ENCODE measurements at places on chromosomes 6 and 20. TPM values are rescaled to one million over a fixed set of nuclear protein-coding genes. Genes with fewer than 3 reads are reported as not detected.

HLA-DQB1 gene
- total RNA-seq: 6.6 TPM

DNA sequence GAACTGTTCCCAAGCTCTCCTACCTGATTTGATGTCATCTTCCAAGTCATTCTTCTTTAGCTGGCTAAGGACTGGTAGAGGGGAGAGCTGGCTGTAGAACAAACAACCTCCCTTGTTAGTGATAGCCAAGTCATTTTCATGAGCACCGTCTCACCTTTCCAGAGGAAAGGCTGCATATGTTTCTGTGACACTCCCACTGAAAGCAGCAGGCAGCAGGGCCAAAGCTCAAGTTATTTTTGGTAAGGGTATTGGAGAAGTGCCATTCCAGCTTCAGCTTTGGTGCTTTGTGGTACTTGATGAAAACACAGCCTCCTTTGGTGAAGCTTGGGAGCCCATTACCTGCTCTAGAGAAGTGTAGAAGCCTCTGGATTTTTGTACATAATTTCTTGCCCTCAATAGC lies 5.4 kb upstream of the DOK5 start:
- no peak overlapping the region for H3K27ac ChIP-seq
- no peaks in the 10 kb centered on the region for H3K36me3 ChIP-seq
- H3K4me1 ChIP-seq: no peaks in the 10 kb centered on the region

- H3K4me3 ChIP-seq: no peak overlapping the region
- H3K36me3 ChIP-seq: no peaks in the 10 kb centered on the region
- no peaks in the 10 kb centered on the region for H3K4me1 ChIP-seq
- DNase-seq: no peak
Measured at GRCh38 chr6:48747040-48747439, 636.0 kb upstream of the PTCHD4 start.

DNA sequence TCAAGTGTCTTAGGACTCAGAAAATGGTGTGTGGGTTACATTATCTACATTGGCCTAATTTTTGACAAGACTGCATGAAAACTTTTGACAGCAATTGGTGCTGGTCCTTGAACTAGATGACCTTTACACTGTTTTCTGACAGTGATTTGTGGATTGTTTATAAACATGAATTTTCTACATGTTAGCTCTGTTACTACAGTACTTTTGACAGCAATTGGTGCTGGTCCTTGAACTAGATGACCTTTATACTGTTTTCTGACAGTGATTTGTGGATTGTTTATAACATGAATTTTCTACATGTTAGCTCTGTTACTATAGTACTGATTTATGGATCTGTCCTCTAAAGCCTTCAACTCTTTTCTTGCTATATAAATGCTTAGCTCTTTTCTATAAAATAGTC lies 16.7 kb downstream of the KCTD20 start:
- no peaks in the 10 kb centered on the region for H3K27me3 ChIP-seq
- H3K4me1 ChIP-seq: no peaks in the 10 kb centered on the region
- no peak overlapping the region for H3K4me3 ChIP-seq

- H3K27ac ChIP-seq: no peak overlapping the region
- H3K36me3 ChIP-seq: no peaks in the 10 kb centered on the region
- H3K4me3 ChIP-seq: no peak overlapping the region
- DNase-seq: no peak
- H3K4me1 ChIP-seq: no peaks in the 10 kb centered on the region
- no peaks in the 10 kb centered on the region for H3K27me3 ChIP-seq
Measured at GRCh38 chr20:19743640-19743995, 14.4 kb upstream of the RIN2 start.

- H3K4me1 ChIP-seq: peaks cover 15% of the 10 kb centered on the region
- H3K27me3 ChIP-seq: no peaks in the 10 kb centered on the region
- no peak overlapping the region for H3K4me3 ChIP-seq
- no peaks in the 10 kb centered on the region for H3K36me3 ChIP-seq
- no peak overlapping the region for H3K27ac ChIP-seq
Measured at GRCh38 chr20:47815866-47816265, 30.6 kb upstream of the SULF2 start.

- peaks cover 15% of the 10 kb centered on the region for H3K4me1 ChIP-seq
- DNase-seq: no peak
- H3K27me3 ChIP-seq: no peaks in the 10 kb centered on the region
- H3K36me3 ChIP-seq: no peaks in the 10 kb centered on the region
- no peak overlapping the region for H3K4me3 ChIP-seq
Measured at GRCh38 chr6:5749651-5750215, 257.0 kb downstream of the NRN1 start.

GRCh38 chr6:105769987-105770386 lies 316.1 kb upstream of the PRDM1 start:
- H3K36me3 ChIP-seq: no peaks in the 10 kb centered on the region
- H3K27me3 ChIP-seq: no peaks in the 10 kb centered on the region
- no peak overlapping the region for H3K27ac ChIP-seq
- H3K4me1 ChIP-seq: no peaks in the 10 kb centered on the region
- DNase-seq: no peak
- H3K4me3 ChIP-seq: no peak overlapping the region

CGA gene
- total RNA-seq: not detected

GRCh38 chr6:64803470-64804166 lies 903.4 kb downstream of the EYS start:
- DNase-seq: no peak
- no peaks in the 10 kb centered on the region for H3K36me3 ChIP-seq
- no peak overlapping the region for H3K4me3 ChIP-seq
- H3K4me1 ChIP-seq: no peaks in the 10 kb centered on the region
- no peaks in the 10 kb centered on the region for H3K27me3 ChIP-seq

GRCh38 chr6:45369870-45370269 lies 7.9 kb downstream of the SUPT3H start:
- no peak overlapping the region for H3K4me3 ChIP-seq
- H3K27me3 ChIP-seq: no peaks in the 10 kb centered on the region
- no peaks in the 10 kb centered on the region for H3K4me1 ChIP-seq
- H3K27ac ChIP-seq: no peak overlapping the region

DNA sequence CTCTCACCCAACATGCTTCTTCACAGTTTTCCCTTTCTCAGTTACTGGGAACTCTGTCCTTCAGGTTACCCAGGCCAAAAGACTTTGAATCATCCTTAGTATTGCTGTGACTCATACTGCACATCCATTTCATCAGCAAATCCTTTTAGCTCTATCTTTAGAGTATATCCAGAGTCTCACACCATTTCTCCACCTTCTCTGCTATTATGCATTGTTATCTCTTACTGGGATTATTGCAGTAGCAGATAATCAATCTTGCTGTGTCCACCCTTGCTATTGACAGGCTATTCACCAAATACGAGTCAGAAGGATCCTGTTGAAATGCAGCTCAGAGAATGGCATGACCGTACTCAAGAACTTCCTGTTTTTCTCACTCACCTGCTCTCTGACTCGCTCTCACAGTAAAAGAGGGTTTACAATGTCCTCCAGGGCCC lies 57.3 kb downstream of the BCKDHB start:
- no peak overlapping the region for H3K27ac ChIP-seq
- H3K27me3 ChIP-seq: no peaks in the 10 kb centered on the region
- no peak for DNase-seq

DNA sequence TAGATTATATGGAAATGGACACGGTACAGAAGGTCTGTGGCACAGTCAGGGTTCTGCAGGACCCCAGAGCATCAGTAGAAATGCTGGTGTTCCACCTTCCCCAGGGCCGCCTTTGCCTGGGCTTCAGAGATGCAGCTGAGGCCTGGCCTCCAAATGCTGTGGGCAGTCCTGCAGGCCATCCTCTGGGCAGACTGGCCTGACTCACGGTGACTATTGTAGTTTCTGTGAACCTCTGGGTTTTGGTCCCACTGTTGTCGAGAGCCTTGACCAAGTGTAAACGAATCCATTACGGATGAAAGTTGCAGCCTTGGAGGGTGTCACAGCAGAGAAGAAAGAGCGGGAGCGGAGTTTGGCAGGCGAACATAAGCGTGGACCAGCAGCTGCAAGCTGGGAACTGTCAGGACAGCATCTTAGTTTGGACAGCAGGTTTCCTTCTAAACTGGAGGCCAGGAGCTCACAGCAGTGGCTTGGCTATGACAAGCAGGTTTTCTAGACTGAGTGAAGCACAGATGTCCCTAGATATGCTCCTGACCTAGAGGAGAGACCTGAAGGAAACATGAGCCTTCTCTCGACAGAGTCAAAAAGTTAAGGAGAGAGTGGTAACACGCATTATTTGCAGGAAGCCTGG lies 46.2 kb upstream of the BCLAF1 start:
- H3K4me1 ChIP-seq: no peaks in the 10 kb centered on the region
- H3K4me3 ChIP-seq: no peak overlapping the region
- no peak for DNase-seq
- no peak overlapping the region for H3K27ac ChIP-seq
- H3K36me3 ChIP-seq: no peaks in the 10 kb centered on the region

OOEP gene
- not detected for total RNA-seq

APOM gene
- total RNA-seq: 2.6 TPM

DNA sequence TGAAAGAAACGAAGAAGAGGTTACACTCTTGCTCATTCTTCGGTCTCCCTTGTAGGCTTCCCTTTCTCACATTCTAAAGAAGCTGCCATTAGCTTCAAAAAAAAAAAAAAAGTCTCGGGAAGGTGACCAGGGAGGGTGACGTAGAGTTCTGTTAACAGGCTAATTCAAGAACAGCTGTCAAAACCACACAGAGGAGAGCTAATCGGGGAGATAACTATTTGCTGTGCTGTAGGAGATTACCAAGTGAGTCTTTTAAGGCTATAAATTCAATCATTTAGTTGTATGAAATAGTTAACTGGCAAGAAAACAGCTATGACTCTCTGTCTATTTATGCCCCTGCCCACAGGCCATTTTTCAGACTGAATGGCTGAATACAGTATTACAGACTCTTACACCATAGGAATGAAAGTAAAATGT lies 256.8 kb downstream of the SYNE1 start:
- H3K4me3 ChIP-seq: no peak overlapping the region
- no peak overlapping the region for H3K27ac ChIP-seq
- H3K4me1 ChIP-seq: peaks cover 4% of the 10 kb centered on the region
- H3K36me3 ChIP-seq: no peaks in the 10 kb centered on the region

NRN1 gene
- 0.74 TPM for total RNA-seq

ADGRF5 gene
- total RNA-seq: not detected

DNA sequence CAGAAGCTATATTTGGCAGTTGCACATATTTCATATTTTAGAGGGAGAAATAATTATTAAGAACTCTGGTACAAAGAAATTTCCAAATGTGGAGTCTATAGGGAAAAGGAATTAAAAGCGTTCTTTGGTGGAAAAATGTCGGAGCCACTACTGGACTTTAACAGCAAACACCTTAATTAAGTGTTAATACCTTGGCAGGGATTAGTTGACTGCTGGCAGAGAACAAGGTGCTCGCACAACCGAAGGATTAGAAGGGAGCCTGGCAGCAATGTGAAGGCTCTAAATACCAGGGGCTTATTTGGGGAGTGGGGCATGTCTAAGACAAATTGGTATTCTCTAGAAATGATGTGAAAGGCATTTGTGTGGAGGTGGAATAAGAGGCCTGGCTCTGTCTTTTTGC lies 98.9 kb downstream of the PAK5 start:
- no peaks in the 10 kb centered on the region for H3K36me3 ChIP-seq
- peak; percentile 13 for DNase-seq
- no peak overlapping the region for H3K4me3 ChIP-seq
- H3K27me3 ChIP-seq: no peaks in the 10 kb centered on the region
- no peaks in the 10 kb centered on the region for H3K4me1 ChIP-seq
- no peak overlapping the region for H3K27ac ChIP-seq

GRCh38 chr6:1916334-1917070 lies 306.8 kb downstream of the FOXC1 start:
- H3K27me3 ChIP-seq: no peaks in the 10 kb centered on the region
- no peak overlapping the region for H3K27ac ChIP-seq
- H3K4me1 ChIP-seq: peaks cover 10% of the 10 kb centered on the region
- H3K4me3 ChIP-seq: no peak overlapping the region

- H3K27me3 ChIP-seq: no peaks in the 10 kb centered on the region
- no peaks in the 10 kb centered on the region for H3K36me3 ChIP-seq
- no peak overlapping the region for H3K4me3 ChIP-seq
- no peak overlapping the region for H3K27ac ChIP-seq
- no peak for DNase-seq
Measured at GRCh38 chr20:9179867-9180266, 111.0 kb downstream of the PLCB4 start.

- no peaks in the 10 kb centered on the region for H3K27me3 ChIP-seq
- H3K27ac ChIP-seq: no peak overlapping the region
- no peaks in the 10 kb centered on the region for H3K36me3 ChIP-seq
- DNase-seq: no peak
- H3K4me1 ChIP-seq: no peaks in the 10 kb centered on the region
Measured at GRCh38 chr6:152957796-152958195, 25.0 kb downstream of the FBXO5 start.

GRCh38 chr6:11398451-11399326 lies 138.9 kb upstream of the TMEM170B start:
- H3K27me3 ChIP-seq: no peaks in the 10 kb centered on the region
- no peak overlapping the region for H3K27ac ChIP-seq
- no peak for DNase-seq
- H3K36me3 ChIP-seq: no peaks in the 10 kb centered on the region
- no peak overlapping the region for H3K4me3 ChIP-seq
- H3K4me1 ChIP-seq: peaks cover 10% of the 10 kb centered on the region

- DNase-seq: no peak
- no peaks in the 10 kb centered on the region for H3K4me1 ChIP-seq
- no peak overlapping the region for H3K27ac ChIP-seq
Measured at GRCh38 chr20:16397086-16397485, 176.2 kb downstream of the KIF16B start.

IL17F gene
- not detected for total RNA-seq

- H3K27ac ChIP-seq: no peak overlapping the region
- H3K4me1 ChIP-seq: no peaks in the 10 kb centered on the region
- no peaks in the 10 kb centered on the region for H3K27me3 ChIP-seq
- no peak for DNase-seq
- no peak overlapping the region for H3K4me3 ChIP-seq
Measured at GRCh38 chr6:25769983-25770382, 15.4 kb downstream of the SLC17A4 start.

DNA sequence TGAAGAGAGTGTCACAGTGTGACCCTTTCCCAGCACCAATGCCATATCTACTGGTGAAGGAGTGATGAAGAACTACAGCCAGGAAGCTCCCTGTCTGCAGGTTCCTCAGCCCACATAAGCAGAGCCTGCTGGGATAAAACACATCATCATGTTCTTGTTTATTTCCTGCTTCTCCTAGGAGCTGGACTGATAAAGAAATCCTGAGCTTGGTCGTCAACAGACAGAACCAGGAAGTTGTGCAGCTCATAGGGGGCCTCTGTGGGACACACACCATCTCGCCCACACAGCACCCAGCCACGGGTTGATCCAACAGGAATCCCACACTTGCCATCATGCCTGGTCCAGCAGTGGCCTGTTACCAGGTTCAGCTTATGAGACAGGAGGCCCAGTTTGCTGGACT lies 2.8 kb upstream of the CSTL1 start:
- H3K4me1 ChIP-seq: no peaks in the 10 kb centered on the region
- no peak overlapping the region for H3K4me3 ChIP-seq
- DNase-seq: no peak
- H3K27ac ChIP-seq: no peak overlapping the region
- H3K36me3 ChIP-seq: no peaks in the 10 kb centered on the region
- H3K27me3 ChIP-seq: no peaks in the 10 kb centered on the region

- no peaks in the 10 kb centered on the region for H3K27me3 ChIP-seq
- H3K4me1 ChIP-seq: no peaks in the 10 kb centered on the region
- no peak overlapping the region for H3K4me3 ChIP-seq
- no peaks in the 10 kb centered on the region for H3K36me3 ChIP-seq
Measured at GRCh38 chr6:28303570-28303969, 22.2 kb downstream of the PGBD1 start.

- no peaks in the 10 kb centered on the region for H3K27me3 ChIP-seq
- no peak overlapping the region for H3K27ac ChIP-seq
- no peak overlapping the region for H3K4me3 ChIP-seq
Measured at GRCh38 chr20:13353261-13353945, 132.3 kb downstream of the ISM1 start.
